ENCODE measurements at places on chromosomes 16 and 17.

GRCh38 chr17:76251478-76252039 is 11.3 kb upstream of the RNF157 start:
- DNase-seq, result no peak

- no peak for DNase-seq
Observed at GRCh38 chr17:2232244-2232638, 71.3 kb downstream of the SMG6 start.

- no peak for DNase-seq
Observed at GRCh38 chr17:69245617-69246016, 17.0 kb upstream of the ABCA10 start.

DNA sequence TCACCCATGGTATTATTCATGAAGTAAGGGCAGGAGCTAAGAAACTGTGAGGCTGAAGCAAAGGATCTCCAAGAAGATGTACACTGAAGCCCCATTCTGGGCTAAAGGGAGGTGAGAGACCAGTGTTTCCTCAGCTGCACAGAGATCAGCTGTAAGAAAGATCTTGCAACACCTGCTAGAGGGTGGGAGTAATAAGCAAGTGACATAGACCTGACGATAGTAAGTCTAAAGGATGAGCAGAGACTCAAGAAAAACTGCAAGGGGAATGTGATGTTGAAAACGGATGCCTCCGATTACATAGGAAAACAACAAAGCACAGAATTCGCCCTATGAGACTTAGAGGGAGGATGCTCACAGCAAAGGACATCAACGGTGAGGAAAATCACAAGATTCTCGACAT is at the start of gene OR4D2:
Gene OR4D2 (plus strand): TSS at position 301 of the 400 bp plus-strand sequence. CDS start 2,674 bp downstream, outside the sequence.
- DNase-seq, result no peak

DNA sequence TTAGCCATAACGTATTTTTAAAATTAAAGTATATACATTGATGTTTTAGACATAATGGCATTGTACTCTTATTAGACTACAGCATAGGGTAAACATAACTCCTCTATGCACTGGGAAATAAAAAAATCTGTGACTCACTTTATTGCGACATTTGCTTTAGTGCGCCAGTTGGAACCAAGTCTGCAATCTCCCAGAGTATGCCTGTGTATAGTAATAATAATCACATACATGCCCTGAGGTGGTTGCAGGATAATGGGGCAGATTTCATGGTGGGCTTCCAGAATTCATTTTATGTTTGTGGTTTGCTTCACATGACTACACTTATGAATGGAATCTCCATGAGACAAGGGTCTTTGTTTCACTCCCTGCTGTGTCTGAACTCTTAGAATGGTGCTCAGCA is 66.9 kb upstream of the N4BP1 start:
- no peak for DNase-seq
